Pancreas (tissue), 10 donors: ENCODE measurements at places on chromosomes 4 and X. TPM values are rescaled to one million over a fixed set of nuclear protein-coding genes. Genes with fewer than 3 reads are reported as not detected.

CXorf58 gene
- not detected for total RNA-seq

TCEAL6 gene
- total RNA-seq = not detected

- no peak for DNase-seq
Measured at GRCh38 chr4:123848606-123849005, 452.0 kb downstream of the SPRY1 start.

DNA sequence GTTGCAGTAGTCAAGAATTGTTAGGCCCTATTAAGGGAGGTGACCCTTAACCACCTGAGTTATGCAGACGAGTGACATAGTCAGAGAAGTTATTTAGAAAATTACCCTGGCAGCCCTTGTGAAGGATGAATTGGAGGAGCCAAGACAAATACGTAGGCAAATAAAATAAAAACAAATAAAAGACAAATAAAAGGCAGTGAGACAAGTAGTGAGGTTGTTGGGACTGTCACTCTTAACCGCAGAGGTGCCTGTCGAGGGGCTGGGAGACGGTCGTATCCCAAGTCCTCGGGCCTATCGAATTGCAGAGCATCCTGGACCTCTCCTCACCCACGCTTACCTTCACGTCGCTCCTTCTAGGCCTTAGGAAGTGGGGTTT is 58.0 kb upstream of the ZC4H2 start:
- DNase-seq = no peak

DNA sequence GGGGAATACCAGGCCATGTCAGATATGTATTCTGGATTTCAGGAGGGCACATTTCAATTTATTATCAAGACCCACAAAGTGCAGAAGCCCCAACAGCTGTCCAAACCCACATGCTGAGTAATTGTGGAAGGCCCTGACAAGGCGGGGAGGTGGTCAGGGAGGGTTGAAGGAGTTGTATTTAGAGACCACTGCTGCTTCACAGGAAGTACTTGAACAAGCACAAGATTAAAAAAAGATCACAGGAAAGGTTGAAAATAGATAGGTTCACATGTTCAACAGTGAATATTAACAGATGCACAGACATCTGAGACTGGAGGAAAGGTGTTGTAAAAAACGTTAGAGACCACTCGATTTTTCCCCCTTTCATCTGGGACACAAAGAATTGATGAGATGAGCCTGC is 17.9 kb downstream of the ATP8A1 start:
- no peak for DNase-seq

SOD3 gene
- total RNA-seq = 34.9 TPM

DNA sequence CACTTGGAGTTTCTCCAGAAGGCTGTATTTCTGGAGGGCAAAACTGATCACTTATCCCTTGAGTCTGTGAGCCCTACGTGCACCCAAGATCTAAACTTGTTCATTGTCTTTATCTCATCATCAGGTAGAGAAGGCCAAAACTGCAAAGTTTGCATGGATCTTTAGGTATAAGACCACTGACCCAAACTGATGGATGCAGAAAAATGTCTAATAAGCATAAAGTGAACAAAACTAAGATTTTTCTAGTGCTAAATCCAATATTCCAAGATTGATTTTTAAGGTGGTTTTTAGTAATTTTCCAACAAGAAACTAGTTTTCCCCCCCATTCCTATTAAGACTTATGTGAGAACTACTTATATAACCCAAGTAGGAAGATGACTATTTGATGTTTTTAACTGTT is 2.0 kb downstream of the TMSB15A start:
- no peak for DNase-seq

- no peak for DNase-seq
Measured at GRCh38 chr4:116055857-116056827, 942.7 kb upstream of the NDST4 start.

TMPRSS11E gene
- not detected for total RNA-seq

- no peak for DNase-seq
Measured at GRCh38 chr4:158805635-158806471, 37.0 kb downstream of the FNIP2 start.
